Left renal pelvis (tissue), 4 donors: ENCODE measurements at places on chromosomes 16 and 17. TPM values are rescaled to one million over a fixed set of nuclear protein-coding genes. Genes with fewer than 3 reads are reported as not detected.

IL21R gene
- 0.34 TPM for polyA plus RNA-seq

CA5A gene
- 0.23 TPM for polyA plus RNA-seq

SYNGR3 gene
- 1.9 TPM for polyA plus RNA-seq

WNT3 gene
- 1.7 TPM for polyA plus RNA-seq

SLC5A10 gene
- polyA plus RNA-seq = 0.15 TPM

SEPTIN1 gene
- polyA plus RNA-seq = 2.5 TPM

MMP15 gene
- 12.3 TPM for polyA plus RNA-seq

CCDC144A gene
- polyA plus RNA-seq = 1.5 TPM

SLFN14 gene
- polyA plus RNA-seq = 0.63 TPM

ABCC11 gene
- 0.19 TPM for polyA plus RNA-seq

GRCh38 chr17:40038882-40039513 lies 15.2 kb downstream of the MED24 start:
- no peak for DNase-seq

GRCh38 chr16:17439580-17439979 lies 31.2 kb downstream of the XYLT1 start:
- no peak for DNase-seq

GRCh38 chr16:725463-726187 lies 618 bp downstream of the CCDC78 start:
- no peak for DNase-seq

GRCh38 chr17:81339191-81339533 lies 44.1 kb upstream of the SLC38A10 start:
- DNase-seq = no peak

DNA sequence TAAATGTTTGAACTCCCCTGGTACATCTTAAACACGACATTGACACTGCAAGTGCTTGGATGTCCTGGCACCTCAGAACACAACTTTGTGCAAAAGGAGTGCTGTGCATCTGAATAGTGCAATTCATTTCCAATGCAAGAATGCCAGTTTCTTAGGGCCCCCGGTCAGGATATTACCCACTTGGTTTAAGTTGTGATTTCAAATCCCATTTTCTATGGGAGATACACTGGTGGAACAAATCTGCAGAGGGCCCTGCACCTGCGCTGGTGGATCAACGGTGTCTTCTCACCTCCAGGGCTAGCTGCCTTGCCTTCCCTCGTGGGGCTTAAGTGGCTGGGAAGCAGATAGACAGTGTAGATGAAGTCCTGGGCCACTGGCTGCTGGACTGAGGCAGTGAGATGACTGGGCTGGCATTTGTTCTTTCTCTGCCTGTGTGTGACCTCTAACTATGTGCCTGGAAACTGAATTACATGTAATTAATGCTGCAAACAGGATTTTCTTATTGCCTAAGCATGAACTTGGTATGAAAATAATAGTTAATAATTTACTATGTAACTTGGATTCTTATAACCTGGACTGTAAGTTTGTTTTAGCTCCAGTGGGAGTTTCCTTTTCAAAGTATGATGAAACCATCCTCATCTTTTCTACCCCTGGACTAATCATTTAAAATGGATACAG lies 20.9 kb downstream of the HAPSTR1 start:
- no peak for DNase-seq

DNA sequence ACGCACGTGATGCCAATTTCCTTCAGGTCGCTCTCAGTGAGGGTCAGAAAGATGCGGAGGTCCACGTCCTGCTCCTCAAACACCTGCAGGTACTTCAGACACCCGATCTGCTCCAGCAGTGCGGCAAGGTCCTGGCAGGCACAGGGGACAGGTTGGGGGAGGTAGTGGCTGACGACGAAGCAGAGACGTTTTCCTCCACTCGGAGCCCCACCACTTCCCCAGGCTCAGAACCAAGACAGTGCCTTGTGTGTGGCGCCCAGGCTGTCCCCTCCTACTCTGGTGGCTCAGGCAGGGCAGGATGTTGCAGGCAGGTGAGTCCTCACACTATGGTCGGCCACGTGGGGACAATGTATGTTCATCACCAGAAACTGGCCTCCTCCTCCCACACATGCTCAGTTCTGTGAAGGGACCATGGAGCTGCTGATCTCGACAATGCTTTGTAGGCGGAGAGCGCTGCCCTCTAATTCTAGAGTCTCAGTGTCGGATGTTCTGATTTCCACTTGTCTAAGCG lies 5.7 kb downstream of the NUDT16L1 start:
- no peak for DNase-seq

- no peak for DNase-seq
These were observed 10.7 kb upstream of the STAC2 start for GRCh38 chr17:39236450-39236927.

DNA sequence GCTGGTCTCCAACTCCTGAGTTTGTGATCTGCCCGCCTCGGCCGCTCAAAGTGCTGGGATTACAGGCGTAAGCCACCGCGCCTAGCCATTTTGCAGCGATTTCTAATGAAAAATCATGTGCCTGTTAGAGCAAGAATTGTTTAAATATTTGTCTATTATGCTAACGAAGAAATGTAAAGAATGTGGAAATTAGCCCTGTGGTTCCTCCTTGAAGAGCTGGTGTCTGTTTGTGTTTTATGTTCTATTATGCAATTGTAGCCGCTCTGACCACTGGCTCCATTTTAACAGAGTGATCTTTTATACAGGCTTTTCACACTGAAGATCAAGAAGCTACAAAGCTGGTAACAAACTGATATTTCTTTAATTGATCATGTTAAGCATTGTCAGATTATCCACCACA lies 217.3 kb downstream of the USP22 start:
- no peak for DNase-seq

- no peak for DNase-seq
These were observed 53.7 kb downstream of the NFAT5 start for GRCh38 chr16:69619514-69619913.

- no peak for DNase-seq
These were observed 403.5 kb upstream of the HSBP1 start for GRCh38 chr16:83404261-83404660.

DNA sequence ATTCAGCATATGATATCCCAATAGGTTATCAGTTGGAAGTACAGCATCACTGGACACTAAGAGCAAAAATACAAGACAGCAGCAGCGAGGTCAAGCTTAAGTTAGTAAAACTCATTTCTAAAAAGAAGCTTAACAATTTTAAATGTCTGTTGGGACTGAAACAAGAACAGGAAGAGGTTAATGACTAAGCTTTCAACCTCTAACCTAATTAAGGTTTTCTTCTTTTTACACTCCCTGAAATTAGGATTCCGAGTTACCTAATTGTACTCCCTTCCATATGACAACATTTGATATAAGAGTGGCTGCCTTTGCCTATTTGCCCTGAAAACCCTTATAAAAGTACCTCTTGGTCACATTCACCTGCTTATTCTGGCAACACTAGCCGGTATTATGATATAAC lies 34.3 kb downstream of the CPSF4L start:
- DNase-seq = no peak

DNA sequence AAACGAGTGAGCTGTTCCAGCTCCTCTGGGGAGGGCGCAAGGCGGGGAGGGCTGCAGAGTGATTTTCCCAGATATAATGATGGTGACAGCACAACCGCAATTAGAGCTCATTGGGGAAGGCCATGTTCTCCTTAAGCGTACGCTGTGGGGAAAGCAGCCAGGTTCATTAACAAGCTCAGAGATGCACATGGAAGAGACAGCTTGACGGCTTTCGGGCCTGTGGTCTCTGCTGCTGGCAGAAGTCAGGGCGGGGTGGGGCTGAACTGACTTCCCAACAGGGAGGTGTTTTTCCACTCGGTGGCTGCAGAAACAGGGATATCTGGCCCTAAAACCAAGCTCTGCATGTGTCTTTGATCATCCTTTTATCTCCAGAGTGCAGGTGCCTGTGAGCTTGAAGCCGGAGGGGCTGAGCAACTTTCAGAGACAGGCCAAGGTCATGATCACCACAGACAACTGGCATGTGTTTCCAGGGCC lies 24.0 kb upstream of the CACNG1 start:
- no peak for DNase-seq

- DNase-seq = no peak
These were observed 290.4 kb upstream of the DYNLRB2 start for GRCh38 chr16:80250381-80250780.

- DNase-seq = no peak
These were observed 3.5 kb upstream of the TSPOAP1 start for GRCh38 chr17:58331815-58332777.

DNA sequence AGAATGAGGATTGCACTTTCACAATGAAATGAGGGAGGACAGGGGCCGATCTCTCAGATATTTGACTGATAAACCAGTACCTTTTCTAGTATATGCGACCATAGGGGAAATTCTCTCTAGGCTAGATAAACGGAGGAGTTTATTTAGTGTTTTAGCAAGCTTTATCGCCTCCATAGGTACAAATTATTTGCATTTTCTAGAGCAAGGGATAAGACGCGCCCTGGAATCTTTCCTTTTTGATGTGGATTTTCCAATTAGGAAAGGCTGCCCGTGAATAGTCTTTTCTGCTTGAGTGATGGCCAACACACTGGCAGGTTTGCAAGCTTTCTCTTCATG lies 351 bp upstream of the GDPD1 start:
- DNase-seq = no peak

GRCh38 chr17:21078016-21078780 lies 35.4 kb upstream of the USP22 start:
- DNase-seq = no peak

- no peak for DNase-seq
These were observed 217.8 kb upstream of the SOX9 start for GRCh38 chr17:71902894-71903506.

- no peak for DNase-seq
These were observed 11.9 kb downstream of the FOXK2 start for GRCh38 chr17:82531431-82531881.

DNA sequence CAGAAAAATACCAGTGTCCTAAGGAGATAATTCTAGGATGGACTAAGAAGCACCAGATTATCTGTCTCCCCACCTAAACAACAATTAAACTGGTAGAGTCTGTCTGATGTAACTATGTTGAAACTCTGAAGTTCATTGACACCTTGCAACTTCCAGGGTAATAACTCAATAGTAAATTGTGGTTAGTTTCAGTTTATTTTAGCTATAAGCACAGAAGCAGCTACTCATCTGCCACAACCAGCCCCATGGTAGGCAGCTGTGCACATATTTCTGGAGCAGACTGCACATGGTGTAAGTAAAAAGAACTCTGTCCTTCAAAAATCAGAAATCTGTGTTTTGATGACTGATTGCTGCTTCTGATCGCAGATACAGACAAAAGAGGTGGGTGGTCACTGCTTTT lies 852.1 kb downstream of the CDH11 start:
- DNase-seq = no peak

GRCh38 chr17:2695961-2696760 lies 15.4 kb downstream of the CLUH start:
- DNase-seq = no peak

- no peak for DNase-seq
These were observed 6.7 kb downstream of the TSPOAP1 start for GRCh38 chr17:58321571-58322525.

DNA sequence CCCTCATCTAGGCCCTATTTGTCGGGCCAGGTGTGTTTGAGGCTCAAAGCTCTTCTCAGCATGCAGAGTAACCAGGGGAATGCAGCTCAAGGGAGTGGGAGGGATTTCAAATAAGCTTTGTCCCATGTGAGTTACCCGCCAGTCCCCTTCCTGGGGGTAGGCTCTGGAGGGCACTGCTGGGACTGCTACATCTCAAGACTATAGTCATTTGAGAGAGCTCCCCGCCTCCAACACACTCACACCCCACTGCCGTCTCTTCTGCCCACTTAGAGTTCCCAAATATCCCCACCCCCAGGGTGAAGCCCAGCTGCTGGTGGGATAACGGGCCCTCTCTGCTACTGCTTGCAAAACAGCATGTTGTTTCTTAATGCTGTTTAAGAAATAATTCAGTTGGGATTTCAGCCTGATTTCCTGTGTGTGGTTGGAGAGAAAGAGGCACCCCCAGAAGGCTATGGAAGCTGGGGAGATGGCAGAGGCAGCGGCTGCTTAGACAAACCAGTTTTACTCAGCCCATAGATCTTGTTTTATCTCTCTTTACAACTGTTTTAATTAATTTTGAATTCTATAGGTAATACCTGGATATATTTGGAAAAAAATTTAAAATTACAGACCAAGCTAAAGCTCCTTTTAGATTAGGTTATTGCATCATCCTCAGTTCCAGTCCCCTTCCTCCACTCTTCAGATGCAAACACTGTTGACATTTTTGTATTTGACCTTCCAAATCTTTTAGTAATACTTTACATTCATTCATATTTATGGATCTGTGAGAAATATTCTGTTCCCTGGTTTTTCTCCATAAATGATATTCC lies 4.1 kb upstream of the MPO start:
- DNase-seq = no peak

GRCh38 chr16:81937305-81938038 lies 73.8 kb downstream of the SDR42E1 start:
- DNase-seq = no peak

GRCh38 chr16:11452746-11453389 lies 107.6 kb downstream of the RMI2 start:
- no peak for DNase-seq

DNA sequence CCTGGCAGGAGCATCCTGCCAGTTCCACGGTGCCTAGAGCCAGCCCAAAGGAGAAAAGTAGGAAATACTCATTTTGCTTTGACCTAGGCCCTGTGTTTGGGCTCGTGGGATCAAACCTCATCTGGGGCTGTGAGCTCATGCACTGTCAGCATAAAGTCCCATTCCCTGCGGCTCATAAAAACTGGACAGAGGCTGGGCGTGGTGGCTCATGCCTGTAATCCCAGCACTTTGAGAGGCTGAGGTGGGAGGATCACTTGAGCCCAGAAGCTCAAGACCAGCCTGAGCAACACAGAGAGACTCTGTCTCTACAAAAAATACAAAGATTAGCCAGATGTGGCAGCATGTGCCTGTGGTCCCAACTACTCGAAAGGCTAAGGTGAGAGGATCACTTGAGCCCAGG lies 17.9 kb downstream of the ATP6V0D1 start:
- no peak for DNase-seq

DNA sequence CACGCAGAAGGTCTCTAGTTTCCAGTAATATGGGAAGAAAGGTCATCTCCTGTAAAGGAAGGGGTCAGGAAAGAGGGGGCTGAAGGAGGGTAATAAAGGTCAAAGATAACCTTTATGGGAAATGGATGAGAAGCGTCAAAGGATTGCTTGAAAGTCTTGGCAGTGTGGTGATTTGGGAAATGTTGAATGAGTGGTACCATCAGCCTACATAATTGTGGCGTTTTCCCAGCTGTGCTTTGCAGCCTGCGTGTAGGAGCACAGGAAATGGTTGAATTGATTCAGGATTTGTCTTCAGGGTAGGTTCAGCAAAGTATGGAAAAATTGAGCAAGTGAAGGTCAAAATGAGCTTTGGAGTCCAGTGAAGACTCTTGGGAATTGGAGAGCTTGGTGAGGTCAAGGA lies 115.8 kb upstream of the NOL11 start:
- no peak for DNase-seq

DNA sequence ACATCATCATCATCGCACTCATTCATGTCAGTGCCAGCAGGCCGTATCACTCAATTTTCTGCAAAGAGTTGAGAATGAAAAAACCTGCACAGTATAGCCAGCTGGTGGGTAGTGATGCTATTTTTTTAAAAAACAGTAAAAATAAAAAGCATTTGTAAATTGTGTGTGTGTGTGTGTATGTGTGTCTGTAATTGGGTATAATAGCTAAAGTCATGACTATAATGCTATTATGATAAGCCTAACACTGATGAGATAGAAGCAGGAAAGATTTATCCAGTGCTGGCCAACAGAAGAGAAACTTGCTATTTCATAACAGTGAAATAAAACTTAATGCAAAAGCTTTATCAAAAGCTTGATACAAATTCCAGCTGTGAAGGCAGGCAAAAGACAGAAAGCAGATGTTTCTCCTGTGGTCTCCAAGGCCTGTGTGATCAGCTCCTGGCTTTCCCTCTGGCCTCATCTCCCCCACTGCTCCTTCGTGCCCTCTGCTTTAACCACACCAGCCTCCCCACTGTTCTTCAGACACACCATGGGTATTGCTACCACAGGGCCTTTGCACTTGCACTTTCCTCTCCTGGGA lies 206.2 kb upstream of the IRX5 start:
- DNase-seq = no peak
